ENCODE measurements at places on chromosomes 3 and 15. TPM values are rescaled to one million over a fixed set of nuclear protein-coding genes. Genes with fewer than 3 reads are reported as not detected.

The NECTIN3 gene
- 22.5 TPM for total RNA-seq

The PLA2G4E gene
- total RNA-seq = not detected

The CCR3 gene
- total RNA-seq = not detected

The CEP97 gene
- total RNA-seq = 7.3 TPM

The SLC30A4 gene
- 1.7 TPM for total RNA-seq

The SHC4 gene
- total RNA-seq = 1.1 TPM

The FBXO40 gene
- total RNA-seq = not detected

The TMEM40 gene
- total RNA-seq = 0.42 TPM

The DNAH12 gene
- total RNA-seq = 0.12 TPM

The NME9 gene
- total RNA-seq = not detected

The IFRD2 gene
- 98.9 TPM for total RNA-seq

The ELP6 gene
- 29.6 TPM for total RNA-seq

The MAPK6 gene
- total RNA-seq = 53.5 TPM

The KLHL25 gene
- 7.1 TPM for total RNA-seq

The DNAJB8 gene
- total RNA-seq = not detected

The SPATA12 gene
- total RNA-seq = 0.52 TPM

The HCN4 gene
- total RNA-seq = 0.21 TPM

The MKRN2 gene
- 23.8 TPM for total RNA-seq

The CD276 gene
- total RNA-seq = 71.9 TPM

The AHSG gene
- total RNA-seq = not detected

The KBTBD13 gene
- 0.02 TPM for total RNA-seq

The KY gene
- not detected for total RNA-seq

The CPN2 gene
- not detected for total RNA-seq

The LACTB gene
- 32.5 TPM for total RNA-seq

The PRSS50 gene
- not detected for total RNA-seq

The GP5 gene
- not detected for total RNA-seq

The LIPH gene
- 7.2 TPM for total RNA-seq

The JAGN1 gene
- total RNA-seq = 52.1 TPM

The CCR8 gene
- total RNA-seq = not detected

The ENTPD3 gene
- total RNA-seq = not detected

The COX17 gene
- 114 TPM for total RNA-seq

The COL6A5 gene
- not detected for total RNA-seq

The PIERCE2 gene
- total RNA-seq = 4.1 TPM

The ZNF148 gene
- total RNA-seq = 11.1 TPM

The RETNLB gene
- not detected for total RNA-seq

The MST1R gene
- total RNA-seq = 8.6 TPM

The SOX14 gene
- not detected for total RNA-seq

The PCCB gene
- 26.8 TPM for total RNA-seq

The MNS1 gene
- 2.7 TPM for total RNA-seq

The NR2E3 gene
- total RNA-seq = 0.18 TPM

The TRAK1 gene
- 17.7 TPM for total RNA-seq

The BUB1B gene
- 33.0 TPM for total RNA-seq
